ENCODE measurements at places on chromosomes 1 and 21.

DNA sequence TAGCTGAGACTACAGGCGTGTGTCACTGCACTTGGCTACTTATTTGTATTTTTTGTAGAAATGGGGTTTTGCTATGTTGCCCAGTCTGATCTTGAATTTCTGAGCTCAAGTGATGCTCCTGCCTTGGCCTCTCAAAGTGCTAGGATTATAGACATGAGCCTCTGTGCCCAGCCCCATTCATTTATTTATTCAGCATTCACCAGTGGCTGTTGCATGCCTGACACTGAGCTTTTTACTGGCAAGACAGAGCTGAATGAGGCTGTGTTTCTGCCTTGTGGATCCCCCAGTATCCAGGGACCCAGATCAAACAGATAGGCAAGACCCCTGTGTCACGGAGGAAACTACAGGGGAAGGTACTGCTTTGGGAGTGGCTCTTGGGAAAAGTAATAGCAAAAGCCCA, 109.4 kb downstream of the DISC1 start:
- DNase-seq, result no peak

- no peak for DNase-seq
Observed at GRCh38 chr1:118989006-118989815, 1.1 kb upstream of the TBX15 start.

DNA sequence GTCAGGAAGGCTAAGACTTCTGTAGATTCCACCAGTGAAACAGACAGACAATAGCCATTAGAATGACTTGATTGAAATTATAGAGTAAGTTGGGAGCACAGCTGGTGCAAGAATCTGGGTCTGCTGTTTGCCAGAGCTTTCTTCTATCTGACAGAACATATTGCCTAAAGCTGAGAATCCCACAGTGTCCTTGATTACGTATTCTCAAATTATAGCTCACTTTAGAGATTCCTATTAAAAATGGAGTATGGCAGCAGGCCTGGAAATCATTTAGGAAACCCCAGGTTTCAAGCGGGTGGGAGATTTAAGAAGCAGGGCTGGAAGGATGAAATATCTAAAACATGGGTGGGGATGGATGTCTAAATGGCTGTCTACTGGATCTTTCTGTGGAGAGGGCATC, 639.7 kb upstream of the CXADR start:
- DNase-seq, result no peak

GRCh38 chr21:37281993-37282392, 14.9 kb upstream of the VPS26C start:
- DNase-seq, result no peak
